ENCODE measurements at places on chromosomes 12 and 14. TPM values are rescaled to one million over a fixed set of nuclear protein-coding genes. Genes with fewer than 3 reads are reported as not detected.

SSPN gene
- polyA plus RNA-seq, result 19.1 TPM

SERPINA3 gene
- polyA plus RNA-seq, result 1.2 TPM

EEA1 gene
- 17.2 TPM for polyA plus RNA-seq

PMCH gene
- polyA plus RNA-seq, result 0.99 TPM

TMEM119 gene
- 26.8 TPM for polyA plus RNA-seq

CLEC1B gene
- polyA plus RNA-seq, result 1.1 TPM

DLK1 gene
- 8.7 TPM for polyA plus RNA-seq

KRT83 gene
- polyA plus RNA-seq, result not detected

TMTC1 gene
- polyA plus RNA-seq, result 30.0 TPM

LUM gene
- polyA plus RNA-seq, result 49.1 TPM

SLC35E3 gene
- 21.1 TPM for polyA plus RNA-seq

Data from left renal cortex interstitium (tissue), 4 donors.